ENCODE measurements at places on chromosomes 16 and 17. TPM values are rescaled to one million over a fixed set of nuclear protein-coding genes. Genes with fewer than 3 reads are reported as not detected.

The NLRP1 gene
- total RNA-seq = 25.6 TPM

The LIMD2 gene
- total RNA-seq = 9.5 TPM

The EPX gene
- 1.9 TPM for total RNA-seq

The OTOP2 gene
- not detected for total RNA-seq

The MAPT gene
- 4.8 TPM for total RNA-seq

The TEKT1 gene
- 0.10 TPM for total RNA-seq

The STAC2 gene
- total RNA-seq = 1.5 TPM

The C17orf50 gene
- total RNA-seq = not detected

The MYH8 gene
- 442 TPM for total RNA-seq

The MYCBPAP gene
- 1.6 TPM for total RNA-seq

The SLC13A2 gene
- total RNA-seq = 0.20 TPM

The KRTAP9-9 gene
- total RNA-seq = 2.6 TPM

The EMP2 gene
- 63.1 TPM for total RNA-seq

The HIRIP3 gene
- total RNA-seq = 11.4 TPM

The CCL3 gene
- total RNA-seq = 7.9 TPM

The MILR1 gene
- 5.2 TPM for total RNA-seq

The CPHXL2 gene
- not detected for total RNA-seq

The ZP2 gene
- 0.69 TPM for total RNA-seq

The PYCARD gene
- total RNA-seq = 38.9 TPM

The GJC1 gene
- 19.9 TPM for total RNA-seq

The ETV4 gene
- 3.0 TPM for total RNA-seq

The ZSCAN10 gene
- not detected for total RNA-seq

The CD300LD gene
- 0.20 TPM for total RNA-seq

The SLC47A1 gene
- total RNA-seq = 0.59 TPM

The MAFG gene
- 8.1 TPM for total RNA-seq

The ADAMTS18 gene
- total RNA-seq = 25.0 TPM

The MMP15 gene
- total RNA-seq = 6.6 TPM

The SHBG gene
- 0.49 TPM for total RNA-seq

The TLCD3B gene
- not detected for total RNA-seq

The TBC1D3G gene
- not detected for total RNA-seq

The HASPIN gene
- 2.0 TPM for total RNA-seq

The SCARF1 gene
- 6.7 TPM for total RNA-seq

The BRIP1 gene
- 10.5 TPM for total RNA-seq

The CCL13 gene
- 10.3 TPM for total RNA-seq
